ENCODE measurements at places on chromosomes 4 and X.

DNA sequence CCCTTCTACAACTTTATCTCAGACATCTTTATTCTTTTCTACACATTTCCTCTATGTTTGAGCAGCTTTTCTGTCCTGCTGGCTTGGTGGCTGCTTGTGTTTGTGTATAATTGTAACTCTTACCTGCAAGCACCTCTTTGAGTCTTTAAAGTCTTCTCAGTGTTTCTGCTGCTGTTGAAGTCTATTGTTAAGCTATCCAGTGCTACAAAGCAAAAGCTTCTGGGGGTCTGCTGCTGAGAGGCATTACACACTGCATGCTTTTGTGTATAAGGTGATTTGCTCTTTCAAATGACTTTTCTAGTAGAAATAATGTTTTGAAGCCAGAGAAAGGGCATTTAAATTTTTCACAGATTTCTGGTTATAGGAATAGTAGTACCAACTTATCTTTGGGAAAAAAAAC lies 241.8 kb downstream of the DTHD1 start:
- no peak for DNase-seq

DNA sequence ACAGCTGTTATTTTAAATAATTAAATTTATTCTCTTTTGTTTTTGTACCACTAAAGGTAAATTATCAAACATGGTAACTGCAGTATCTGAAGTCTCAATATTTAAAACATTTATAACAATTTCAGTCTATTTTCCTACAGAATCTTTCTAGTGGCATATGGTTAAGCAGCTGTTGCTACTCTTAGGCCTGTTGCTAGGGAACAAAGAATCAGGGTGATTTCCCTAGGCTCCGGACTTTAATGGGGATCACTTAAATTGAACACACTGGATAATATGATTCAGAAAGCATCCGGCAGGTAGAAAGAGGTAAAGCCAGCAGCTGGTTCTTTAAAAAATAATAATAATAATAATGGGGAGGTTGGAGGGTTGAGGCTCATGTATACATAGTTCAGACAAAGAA lies 17.6 kb downstream of the FBXO8 start:
- DNase-seq, result no peak

- no peak for DNase-seq
Observed at GRCh38 chr4:89140168-89140759, 28.9 kb downstream of the TIGD2 start.

DNA sequence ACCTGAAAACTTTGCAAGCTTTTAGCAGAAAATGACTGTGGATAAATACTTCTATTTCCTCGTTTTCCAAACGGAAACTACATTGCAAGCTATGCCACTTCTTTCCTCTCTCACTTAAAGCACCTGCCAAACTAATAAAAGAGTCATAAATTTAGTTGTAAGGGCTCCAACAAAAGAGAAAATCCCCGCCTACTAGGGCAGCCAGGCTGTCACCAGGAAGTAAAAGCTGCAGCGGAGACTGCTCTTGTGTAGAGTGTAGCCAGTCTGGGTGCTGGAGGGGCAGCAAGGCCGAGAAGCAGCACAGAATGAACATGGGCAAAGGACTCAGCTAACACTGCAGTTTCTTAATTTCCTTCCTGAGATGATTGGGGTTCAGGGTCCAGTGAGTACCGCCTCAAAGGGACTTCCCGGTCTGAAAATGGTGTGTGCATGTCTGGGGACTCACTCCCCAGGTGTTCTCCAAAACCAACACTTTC lies 89.3 kb upstream of the MAML3 start:
- DNase-seq, result no peak

DNA sequence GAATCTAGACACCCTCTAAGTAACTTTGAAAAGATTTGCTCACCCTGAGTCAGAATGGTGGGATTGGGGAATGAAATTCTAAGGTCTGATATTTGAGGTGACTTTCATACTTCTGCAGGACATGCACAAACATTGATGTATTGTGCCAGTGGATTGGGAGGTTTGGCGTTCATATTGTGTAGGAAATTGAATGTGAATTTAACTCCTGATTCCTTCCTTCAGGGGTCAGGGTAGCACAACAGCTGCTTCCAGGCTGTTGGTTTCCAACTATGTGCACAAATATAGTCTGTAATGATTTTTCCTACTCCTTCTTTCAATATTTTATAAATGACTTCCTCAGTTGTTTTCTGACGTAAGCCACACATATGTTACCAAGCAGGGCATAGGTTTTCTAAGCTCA lies 3.1 kb downstream of the IL1RAPL1 start:
- no peak for DNase-seq

- no peak for DNase-seq
Observed at GRCh38 chr4:158786955-158787354, 18.1 kb downstream of the FNIP2 start.

DNA sequence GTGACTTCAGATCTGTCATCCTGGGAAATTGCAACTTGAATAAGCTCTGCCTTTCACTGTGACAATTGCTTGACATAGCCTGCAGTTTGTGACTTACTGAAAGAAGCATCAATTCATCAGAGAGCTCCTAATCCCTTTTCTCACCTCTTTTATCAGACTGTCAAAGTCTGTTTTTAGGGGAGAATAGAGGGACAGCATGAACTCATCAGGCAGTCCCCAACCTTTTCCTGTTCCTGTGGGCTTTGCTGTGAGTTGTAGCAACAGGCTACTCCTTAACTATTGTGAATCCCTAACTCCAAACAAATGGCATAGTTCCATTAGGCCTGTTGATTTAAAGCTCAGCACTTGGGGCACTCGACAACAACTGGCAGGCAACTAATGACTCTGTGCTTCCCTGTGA lies 64.9 kb downstream of the DOCK11 start:
- DNase-seq, result no peak

DNA sequence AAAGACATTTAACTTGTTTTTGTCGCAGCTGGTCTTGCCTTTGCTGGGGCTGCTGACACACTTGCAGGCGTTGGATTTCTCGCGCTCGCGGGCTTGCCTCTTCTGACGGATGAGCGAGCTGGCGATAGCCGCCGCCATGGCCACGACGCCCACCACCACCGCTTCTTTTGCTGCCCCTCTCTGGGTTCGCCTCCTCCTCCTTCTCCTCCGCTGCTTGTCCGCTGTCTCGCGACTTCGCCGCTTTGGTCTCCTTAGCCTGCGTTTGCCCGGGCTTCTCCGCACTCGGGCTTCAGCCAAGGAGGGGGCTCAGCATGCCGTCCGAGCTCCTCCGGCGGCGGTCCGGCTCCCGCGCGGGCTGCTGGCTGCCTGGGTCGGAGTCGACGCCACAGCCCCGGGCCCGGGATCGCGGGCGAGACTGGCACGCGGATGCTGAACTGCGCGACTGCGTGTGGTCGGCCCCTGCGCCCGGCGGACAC lies 613 bp downstream of the FGF13 start:
- no peak for DNase-seq

- no peak for DNase-seq
Observed at GRCh38 chr4:30821859-30822612, 101.9 kb downstream of the PCDH7 start.

GRCh38 chr4:105206214-105206613 lies 59.5 kb downstream of the TET2 start:
- DNase-seq, result no peak

GRCh38 chr4:22003878-22004277 lies 55.3 kb upstream of the KCNIP4 start:
- DNase-seq, result no peak

DNA sequence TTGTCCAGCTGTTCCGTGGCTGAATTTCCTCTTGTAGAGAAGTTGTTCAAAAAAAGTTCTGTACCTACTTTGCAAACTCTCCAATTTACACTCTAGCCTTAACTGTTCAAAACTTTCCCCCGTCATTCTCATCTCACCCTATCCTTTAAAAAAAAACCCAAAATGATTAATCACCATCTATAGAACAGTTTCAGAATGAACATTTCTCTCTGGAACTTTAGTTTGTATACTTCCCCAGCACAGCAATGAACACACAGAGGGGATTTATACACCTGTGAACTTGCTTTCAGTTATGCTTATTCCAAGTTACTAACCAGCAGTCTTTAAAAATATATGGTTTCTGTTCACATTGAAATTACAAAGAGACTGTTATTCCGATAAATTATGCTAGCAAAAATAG lies 1.2 kb downstream of the GEMIN8 start:
- no peak for DNase-seq

GRCh38 chr4:176185051-176185450 lies 10.3 kb downstream of the SPATA4 start:
- DNase-seq, result no peak

GRCh38 chr4:39255266-39255665 lies 72.9 kb downstream of the WDR19 start:
- no peak for DNase-seq

DNA sequence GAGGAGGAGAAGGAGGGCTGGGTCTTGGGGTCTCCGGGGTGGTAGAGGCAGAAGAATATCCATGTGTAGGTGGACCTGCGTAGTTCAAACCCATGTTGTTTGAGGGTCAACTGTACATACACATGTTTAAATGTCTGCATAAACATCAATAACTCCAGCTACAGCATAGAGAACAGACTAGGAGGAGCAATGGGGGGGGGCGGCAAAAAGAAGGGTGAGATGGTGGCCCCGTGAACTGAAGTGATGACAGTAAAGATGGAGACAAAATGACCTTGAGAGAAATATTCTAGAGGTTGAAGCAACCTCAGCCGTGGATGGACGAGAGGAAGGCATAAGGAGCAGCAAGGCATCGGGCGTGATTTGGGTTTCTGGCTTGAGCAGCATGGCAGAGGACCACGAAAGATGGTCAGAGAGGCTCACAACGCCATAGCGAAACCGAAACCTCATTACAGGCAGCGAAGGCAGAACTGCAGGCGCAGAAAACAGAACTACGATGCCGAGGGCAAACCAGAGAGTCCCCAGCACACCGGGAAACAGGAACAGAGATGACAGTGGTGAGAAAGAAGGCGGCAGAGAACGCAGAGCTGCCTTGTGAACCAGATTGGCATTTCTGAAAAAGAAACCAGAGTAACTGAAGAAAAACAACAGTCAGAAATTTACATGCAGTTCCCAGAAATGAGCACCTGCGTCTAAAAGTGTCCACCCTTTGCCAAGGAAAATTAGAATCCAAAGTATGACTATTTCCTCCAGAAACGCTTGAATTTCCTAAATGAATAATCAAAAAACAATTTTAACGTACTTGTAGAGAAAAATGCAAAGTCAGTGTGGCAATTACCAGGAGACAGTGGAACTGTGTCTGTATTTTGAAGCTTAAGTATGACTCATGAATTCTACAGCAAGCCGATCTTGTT lies 50.3 kb upstream of the ENPP6 start:
- DNase-seq, result peak; percentile 37

DNA sequence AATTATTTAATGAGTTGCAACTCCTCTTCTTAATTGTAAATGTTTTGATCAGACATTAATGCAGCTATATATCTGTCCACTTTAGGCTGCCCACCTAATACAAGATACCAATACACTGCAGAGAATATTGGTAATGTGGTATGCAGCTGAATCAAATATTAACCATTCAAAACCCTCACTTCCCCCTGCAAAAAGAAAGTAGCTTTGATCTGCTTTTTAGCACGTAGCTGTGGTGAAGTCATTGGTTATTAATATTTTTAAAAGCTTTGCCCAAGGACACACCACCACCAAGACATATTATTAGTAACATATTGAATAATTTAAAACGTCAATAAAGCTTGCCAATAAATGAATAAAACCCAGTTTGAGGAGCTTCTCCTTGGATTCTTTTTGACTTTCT lies 28.6 kb upstream of the CYP2U1 start:
- no peak for DNase-seq

DNA sequence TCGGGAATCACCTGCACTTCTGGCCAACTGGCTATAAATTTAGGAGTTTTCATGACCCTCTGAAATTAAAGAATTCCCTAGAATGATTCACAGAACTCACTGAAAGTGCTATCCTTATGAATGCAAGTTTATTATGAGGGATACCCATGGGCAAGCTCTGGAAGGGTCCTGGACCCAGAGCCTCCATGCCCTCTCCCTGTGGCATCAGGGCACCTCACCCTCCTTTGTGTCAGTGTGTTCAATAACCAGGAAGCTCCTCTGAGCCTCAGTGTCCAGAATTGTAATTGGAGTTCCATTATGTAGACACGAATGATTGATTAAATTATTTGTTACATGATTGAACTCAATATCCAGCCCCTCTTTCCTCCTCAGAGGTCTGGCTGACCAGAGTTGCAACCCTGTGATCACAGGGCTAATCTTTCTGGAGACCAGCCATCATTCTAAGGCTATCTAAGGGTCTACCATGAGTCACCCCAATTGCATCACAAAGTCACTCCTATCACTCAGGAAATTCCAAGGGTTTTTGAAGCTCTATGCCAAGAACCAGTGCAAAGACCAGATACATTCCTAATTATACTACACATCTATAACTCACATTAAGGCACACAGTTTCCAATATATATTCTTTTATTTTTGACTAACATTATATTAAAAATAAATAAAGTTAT lies 8.9 kb downstream of the ANXA3 start:
- no peak for DNase-seq

GRCh38 chr4:7169134-7169533 lies 23.2 kb upstream of the SORCS2 start:
- DNase-seq, result no peak

DNA sequence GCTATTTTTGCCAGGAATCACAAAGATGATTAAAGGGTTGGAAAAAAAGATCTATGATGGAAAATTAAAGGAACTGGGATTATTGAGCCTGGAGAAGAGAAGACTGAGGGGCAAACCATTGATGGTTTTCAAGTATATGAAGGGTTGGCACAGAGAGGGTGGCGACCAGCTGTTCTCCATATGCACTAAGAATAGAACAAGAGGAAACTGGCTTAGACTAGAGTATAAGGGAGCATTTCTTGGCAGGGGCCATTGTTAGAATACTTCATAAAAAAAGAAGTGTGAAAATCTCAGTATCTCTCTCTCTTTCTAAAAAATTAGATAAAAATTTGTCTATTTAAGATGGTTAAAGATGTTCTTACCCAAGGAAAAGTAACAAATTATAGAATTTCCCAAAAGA lies 75.1 kb downstream of the NPNT start:
- DNase-seq, result no peak

DNA sequence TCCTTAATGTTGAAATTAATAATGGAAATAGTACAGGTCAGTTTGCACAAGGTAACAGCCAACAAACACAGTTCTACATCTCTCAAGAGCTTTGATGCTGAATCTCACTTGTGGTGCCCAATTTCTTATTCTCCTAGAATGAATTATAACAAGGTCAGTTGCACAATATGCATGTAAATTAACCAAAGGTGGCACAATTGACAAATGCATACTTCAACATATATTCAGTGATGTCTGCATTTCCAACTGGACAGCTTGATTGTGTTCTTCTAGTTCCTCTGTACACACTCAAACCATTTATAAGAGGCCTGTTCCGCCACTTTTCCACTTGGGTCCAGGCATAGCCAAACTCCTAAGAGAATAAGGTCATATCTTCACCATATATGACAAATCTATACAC lies 210.3 kb upstream of the EPHA5 start:
- DNase-seq, result no peak

GRCh38 chr4:101211146-101211553 lies 136.2 kb downstream of the PPP3CA start:
- DNase-seq, result no peak

DNA sequence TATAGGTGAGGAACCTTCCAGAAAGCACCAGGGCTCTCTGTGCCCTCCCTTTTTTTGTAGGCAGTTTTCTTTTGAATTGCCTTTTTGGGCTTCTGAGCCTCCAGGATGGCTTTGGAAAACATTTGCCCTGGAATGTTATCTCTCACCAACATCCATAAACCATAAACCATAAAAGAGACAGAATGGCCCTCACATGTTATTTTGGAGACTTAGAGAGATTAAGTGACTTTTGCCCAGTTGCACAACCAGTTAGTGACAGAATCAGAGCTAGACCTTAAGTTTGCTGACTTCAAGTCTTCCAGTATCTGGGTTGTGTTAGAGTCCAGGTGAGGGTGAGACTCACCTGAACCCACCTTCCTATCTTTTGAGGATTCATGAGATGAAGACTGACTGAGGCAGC lies 153.0 kb upstream of the STX18 start:
- no peak for DNase-seq

All from NCI-H1048 (cell line).